Mammary epithelial cell (primary cell): ENCODE measurements at places on chromosomes 4 and X. TPM values are rescaled to one million over a fixed set of nuclear protein-coding genes. Genes with fewer than 3 reads are reported as not detected.
A peak's percentile ranks its signal among the peaks of the same experiment; 100 is the strongest.

Gene NLRP2B
- not detected for total RNA-seq

DNA sequence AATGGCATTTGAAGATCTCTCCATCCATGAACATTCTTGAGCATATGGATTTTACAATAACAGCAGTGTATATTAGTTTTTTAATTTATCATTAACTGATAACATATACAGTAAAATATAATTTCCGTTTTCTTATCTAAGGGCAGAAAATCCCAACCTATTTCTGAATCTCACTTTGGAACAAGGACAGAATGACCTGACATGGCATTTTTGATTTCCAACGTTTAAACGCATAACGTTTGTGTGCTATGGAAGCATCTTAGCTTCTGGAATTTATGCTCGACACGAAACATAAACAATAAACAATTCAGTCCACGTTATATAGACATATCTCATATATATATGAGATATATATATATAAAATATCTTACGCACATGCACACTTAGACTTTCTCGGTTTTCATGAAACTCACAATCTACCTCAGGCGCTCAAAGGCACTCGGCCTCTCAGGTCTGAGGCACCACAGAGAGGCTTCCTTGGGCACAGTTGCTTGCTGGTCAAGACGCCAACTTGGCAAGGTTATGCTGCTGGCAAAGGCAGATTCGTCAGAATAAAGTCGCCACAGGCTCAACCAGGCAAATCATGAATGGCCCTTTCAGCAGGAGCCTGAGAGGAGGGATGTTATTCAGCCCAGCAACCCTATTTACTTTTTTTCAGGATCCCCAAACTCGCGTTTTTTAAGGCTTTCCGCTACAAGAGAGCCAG is 1.0 kb upstream of the UGT8 start:
- DNase-seq, result no peak

- DNase-seq, result peak; percentile 16
Observed at GRCh38 chrX:27336466-27337091, 126.6 kb downstream of the PPP4R3C start.

DNA sequence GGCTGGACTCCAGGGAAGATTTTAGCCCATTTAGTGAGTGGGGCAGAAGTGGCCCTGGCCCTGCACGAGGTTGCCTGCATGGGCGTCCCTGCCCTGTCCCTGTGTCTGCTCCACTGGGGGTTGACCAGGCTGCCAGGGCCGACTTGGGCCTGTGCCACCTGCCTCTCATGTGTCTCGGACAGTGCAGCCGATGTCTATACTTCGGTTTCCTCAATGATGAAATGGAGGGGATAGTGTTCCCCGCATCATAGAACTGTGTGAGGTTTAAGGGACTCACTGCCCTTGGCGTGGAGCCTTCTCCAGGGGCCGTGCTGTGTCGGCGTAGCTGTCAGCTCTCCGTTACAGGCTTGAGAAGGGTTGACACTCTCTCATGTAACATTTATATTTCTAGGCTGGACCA is 27.0 kb upstream of the MSANTD1 start:
- no peak for DNase-seq

DNA sequence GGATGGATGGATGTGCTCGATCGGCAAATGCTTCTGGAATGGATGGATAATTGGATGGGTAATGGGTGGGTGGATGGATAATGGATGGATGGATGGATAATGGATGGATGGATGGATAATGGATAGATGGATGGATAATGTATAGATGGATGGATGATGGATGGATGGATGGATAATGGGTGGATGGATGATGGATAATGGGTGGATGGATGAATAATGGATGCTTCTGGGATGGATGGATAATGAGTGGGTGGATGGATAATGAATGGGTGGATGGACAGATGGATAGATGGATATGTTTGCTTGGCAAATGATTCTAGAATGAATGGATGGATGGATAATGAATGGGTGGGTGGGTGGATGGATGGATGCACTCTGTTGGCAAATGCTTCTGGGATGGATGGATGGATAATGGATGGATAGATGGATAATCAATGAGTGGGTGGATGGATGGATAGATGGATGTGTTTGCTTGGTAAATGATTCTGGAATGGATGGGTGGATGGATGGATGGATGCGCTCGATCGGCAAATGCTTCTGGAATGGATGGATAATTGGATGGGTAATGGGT is 3.8 kb upstream of the SLC25A6 start:
- DNase-seq, result no peak

DNA sequence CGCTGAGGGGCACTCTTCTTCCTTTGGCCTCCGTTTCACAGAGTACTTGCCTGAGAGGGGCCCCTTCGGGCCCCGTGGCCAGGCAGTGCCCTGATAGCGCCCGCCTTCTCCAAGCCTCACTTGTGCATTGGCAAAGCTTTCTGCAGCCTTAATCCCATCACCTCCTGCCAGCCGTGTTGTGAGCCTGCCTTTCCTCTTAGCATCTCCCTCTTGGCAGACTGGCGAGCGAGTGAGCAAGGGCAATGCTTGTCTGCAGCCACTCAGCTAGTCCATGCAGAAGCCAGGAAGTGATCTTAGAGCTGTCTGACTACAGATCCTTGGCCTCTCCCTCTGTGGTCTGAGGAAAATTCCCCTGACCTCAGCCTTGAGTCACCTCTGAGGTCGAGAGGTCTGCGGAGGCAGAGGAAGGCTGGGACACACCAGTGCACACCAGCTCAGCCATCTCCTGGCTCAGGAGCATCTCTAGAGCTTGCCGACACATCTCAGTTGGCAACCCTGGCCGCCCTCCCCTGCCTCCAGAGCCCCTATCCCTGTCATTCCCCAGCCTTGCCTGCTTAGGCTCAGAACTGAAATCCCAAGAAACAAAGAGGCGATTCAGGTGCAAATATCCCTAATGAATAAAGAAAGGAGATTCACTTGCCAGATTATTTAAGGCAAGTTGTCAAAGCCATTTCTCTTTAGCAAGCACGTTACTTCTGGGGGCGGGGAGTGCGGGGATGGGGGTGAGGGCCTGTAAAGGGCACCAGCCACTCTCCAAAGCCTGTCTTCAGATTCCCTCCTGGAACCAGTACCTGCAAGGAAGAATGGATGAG is 143.5 kb upstream of the MAMLD1 start:
- DNase-seq, result peak; percentile 52

GRCh38 chr4:161003418-161004057 is 1160.3 kb downstream of the FSTL5 start:
- DNase-seq, result no peak
